ENCODE measurements at places on chromosomes 13 and 19. TPM values are rescaled to one million over a fixed set of nuclear protein-coding genes. Genes with fewer than 3 reads are reported as not detected.

DNA sequence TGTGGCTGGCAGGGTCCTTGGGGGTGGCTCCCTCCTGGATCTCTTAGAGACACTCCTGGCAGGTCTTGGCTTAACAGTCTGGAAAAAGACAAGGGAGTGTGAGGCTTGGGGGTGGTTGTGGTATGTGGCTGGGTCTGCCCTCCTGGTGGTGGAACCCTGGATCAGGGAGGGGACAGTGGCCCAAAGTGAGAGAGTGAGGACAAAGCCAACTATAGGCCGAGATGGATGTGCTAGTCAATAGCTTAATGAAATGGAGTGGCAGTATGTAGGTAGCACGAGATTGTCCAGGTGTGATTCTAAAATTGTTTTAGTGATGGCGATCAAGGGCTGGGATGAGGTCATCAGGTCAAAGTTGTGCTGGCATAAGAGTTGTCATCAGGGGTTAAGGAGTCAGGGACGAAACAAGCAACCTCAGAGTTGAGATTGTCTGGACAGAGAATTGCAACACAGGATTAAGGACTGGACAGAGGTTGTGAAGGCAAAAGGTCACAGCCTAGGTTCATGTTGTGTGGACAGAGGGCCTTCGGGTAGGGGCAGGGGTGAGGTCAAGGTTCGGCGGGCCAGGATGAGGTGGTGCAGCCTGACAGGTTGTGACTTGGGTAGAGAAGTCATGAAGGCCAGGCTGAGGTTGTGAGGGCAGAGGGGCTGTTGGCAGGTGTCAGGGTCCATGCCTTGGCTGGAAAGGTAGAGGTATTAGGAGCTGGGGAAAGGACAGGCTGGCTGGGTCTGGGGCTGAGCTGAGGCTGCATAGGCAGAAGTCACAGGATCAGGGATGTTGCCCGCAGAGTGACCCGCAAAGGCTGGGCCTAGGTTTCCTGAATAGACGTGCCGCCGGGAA is 4.5 kb upstream of the RASAL3 start:
- peaks cover 14% of the 10 kb centered on the region for H3K4me1 ChIP-seq
- no peak for DNase-seq
- no peaks in the 10 kb centered on the region for H3K36me3 ChIP-seq
- peaks cover 23% of the 10 kb centered on the region for H3K27me3 ChIP-seq
- peak overlapping the region; percentile 45 for H3K4me3 ChIP-seq

GRCh38 chr19:10817291-10818038 is 18.5 kb downstream of the TMED1 start:
- H3K4me3 ChIP-seq = peak overlapping the region; percentile 38
- peak overlapping the region; percentile 70 for H3K27ac ChIP-seq
- peaks cover 20% of the 10 kb centered on the region for H3K4me1 ChIP-seq
- no peaks in the 10 kb centered on the region for H3K27me3 ChIP-seq
- no peak for DNase-seq
- peaks cover 35% of the 10 kb centered on the region for H3K36me3 ChIP-seq

DNA sequence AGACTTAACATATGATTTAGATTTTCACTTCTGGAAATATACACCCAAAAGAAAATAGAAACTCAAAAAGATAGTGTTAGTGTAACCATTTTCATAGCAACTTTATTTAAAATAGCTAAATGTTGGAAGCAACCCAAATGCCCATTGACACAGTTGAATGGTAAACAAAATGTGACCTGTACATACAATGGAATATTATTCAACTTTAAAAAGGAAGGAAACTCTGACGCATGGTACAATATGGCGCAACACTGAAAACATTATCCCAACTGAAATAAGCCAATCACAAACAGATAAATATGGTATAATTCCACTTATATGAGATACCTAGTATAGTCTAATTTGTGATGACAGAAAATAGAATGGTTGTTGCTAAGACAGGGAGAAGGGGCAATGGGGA is 1456.1 kb upstream of the MIR17HG start:
- DNase-seq = no peak
- no peaks in the 10 kb centered on the region for H3K4me1 ChIP-seq
- H3K36me3 ChIP-seq = no peaks in the 10 kb centered on the region
- no peak overlapping the region for H3K4me3 ChIP-seq

FUT6 gene
- not detected for total RNA-seq

NLRP11 gene
- total RNA-seq = not detected

DNA sequence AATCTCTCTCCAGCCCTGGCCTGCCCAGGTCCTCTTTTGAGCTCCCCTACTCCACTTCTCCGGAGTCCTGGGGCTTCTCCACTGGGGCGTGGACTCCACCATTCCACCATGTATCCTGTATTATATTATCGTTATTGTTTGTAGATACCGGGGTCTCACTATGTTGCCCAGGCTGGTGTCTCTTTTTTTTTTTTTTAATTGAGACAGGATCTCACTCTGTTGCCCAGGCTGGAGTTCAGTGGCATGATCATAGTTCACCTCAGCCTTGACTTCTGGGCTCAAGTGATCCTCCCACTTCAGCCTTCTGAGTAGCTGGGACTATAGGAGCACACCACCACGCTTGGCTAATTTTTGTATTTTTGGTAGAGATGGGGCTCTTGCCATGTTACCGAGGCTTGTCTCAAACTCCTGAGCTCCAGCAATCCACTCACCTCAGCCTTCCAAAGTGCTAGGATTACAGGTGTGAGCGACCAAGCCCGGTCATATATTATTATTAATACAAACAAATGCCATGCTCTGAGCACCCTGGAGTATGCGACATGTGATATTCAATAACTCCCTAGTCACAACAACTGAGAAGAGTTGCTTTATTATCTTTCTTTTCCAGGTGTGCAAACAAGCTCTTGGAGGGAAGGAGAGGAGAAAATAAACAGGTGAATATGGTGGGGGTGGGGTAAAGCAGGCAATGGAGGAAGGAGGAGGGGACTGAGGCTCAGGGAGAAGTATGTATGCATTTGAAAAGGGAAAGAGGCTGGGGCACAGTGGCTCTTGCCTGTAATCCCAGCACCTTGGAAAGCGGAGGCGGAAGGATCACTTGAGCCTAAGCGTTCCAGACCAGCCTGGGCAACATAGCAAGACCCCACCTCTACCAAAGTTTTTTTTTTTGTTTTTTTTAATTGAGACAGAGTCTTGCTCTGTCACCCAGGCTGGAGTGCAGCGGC is 2.8 kb upstream of the CERS4 start:
- no peak for DNase-seq
- H3K4me1 ChIP-seq = peaks cover 29% of the 10 kb centered on the region
- no peaks in the 10 kb centered on the region for H3K27me3 ChIP-seq
- H3K27ac ChIP-seq = no peak overlapping the region
- no peaks in the 10 kb centered on the region for H3K36me3 ChIP-seq

GRCh38 chr19:17522988-17523872 is 11.8 kb downstream of the PGLS start:
- H3K4me3 ChIP-seq = no peak overlapping the region
- H3K4me1 ChIP-seq = peaks cover 13% of the 10 kb centered on the region
- no peak for DNase-seq
- peaks cover 3% of the 10 kb centered on the region for H3K36me3 ChIP-seq

DNA sequence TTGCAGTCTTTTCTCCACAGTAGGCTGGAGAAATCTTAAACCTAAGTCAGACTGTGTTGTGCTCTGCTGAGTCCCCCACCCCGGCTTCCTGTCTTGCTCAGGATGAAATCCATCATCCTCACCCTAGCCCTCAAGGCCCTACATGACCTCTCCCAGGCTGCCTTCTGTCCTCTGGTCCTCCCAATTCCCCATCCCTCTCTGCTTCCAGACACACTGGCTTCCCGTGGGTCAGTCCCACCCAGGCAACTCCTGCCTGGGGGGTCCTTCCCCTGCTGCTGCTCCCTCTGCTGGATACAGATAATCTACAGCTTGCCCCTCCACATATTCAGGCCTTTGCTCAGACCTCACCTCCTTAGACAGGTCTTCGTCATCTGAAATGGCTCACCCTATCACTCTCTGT is 18.4 kb upstream of the CBY2 start:
- no peaks in the 10 kb centered on the region for H3K27me3 ChIP-seq
- no peaks in the 10 kb centered on the region for H3K4me1 ChIP-seq
- no peaks in the 10 kb centered on the region for H3K36me3 ChIP-seq
- no peak overlapping the region for H3K27ac ChIP-seq

DNA sequence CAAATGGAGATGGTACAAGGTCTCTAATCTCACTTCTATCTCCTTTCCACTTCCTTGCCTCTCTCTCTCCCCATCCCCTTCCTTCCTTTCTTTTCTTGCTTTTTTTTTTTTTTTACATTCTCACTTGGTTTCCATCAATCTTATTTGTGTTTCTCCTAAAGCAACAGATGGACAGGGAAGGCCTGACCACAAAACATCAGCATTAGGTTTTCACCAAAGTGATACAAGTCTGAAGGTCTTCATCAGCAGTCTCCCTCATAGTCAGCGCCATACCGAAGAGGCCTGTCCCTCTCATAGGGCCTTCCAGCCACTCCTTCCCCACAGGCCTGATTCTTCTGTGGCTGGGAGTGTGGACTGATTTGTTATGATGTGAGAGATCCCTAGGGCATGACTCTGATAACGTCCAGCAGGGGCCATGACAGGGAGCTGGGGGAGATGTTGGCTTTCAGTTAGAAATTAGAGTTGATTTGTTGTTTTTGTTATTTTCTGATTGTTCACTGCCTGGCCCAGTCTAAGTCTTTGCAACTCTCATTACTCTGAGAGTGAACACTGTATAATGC is 158.7 kb downstream of the SLC7A1 start:
- H3K27ac ChIP-seq = peak overlapping the region; percentile 84
- DNase-seq = no peak
- H3K4me3 ChIP-seq = no peak overlapping the region
- no peaks in the 10 kb centered on the region for H3K27me3 ChIP-seq
- no peaks in the 10 kb centered on the region for H3K36me3 ChIP-seq
- H3K4me1 ChIP-seq = peaks cover 37% of the 10 kb centered on the region

DNA sequence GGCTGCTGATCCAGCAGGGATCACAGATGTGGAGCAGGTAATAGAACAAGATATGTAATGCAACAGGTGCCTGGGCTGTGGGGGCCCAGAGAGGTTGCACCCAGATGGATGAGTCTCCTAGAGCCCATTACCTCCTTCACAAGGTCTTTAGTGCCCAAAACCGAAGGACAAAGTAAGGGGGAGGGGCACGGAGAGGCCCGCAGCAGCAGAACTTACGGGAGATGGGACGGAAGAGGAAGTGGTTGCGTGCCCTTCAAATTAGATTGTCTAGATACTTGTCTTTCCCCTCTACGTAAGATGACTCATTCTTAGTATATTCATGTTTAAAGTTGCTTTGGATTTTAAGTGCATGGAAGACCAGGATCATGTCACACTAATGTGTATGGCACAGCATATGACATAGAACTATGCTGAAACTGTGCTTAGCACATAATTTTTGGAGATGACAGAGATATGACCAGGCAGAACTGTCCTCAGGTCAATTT is 5.7 kb upstream of the MRPS31 start:
- DNase-seq = no peak
- H3K27ac ChIP-seq = no peak overlapping the region
- peaks cover 11% of the 10 kb centered on the region for H3K4me1 ChIP-seq
- no peaks in the 10 kb centered on the region for H3K36me3 ChIP-seq
- no peak overlapping the region for H3K4me3 ChIP-seq

DNA sequence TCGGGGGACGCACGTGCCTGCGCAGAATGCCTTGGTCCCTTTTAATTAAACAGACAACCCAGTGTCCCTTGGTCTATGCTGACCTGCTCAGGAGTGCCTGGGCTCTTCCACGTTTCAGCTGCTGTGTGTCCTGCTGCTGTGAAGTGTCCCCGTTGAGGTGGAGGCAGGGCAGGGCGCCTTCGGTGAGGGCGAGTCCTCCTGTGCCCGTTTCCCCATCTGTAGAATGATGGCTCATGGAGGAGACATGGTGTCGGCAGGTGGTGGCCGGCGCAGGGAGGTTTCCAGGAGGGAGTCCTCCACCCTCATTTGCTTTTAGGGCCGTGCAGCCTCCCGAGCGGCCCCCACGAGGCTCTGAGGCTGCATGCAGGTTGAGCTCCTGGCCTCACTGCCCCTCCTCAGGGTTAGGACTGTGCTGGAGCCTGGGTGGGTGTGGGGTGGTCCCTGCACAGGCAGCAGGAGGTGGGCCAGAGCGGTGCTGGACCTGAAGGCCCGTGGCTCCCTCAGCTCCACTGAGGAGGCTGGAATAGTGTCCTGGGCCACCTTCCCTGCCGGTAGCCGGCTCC is 8.8 kb downstream of the STK11 start:
- no peaks in the 10 kb centered on the region for H3K27me3 ChIP-seq
- peaks cover 29% of the 10 kb centered on the region for H3K36me3 ChIP-seq
- DNase-seq = no peak
- peak overlapping the region; percentile 82 for H3K27ac ChIP-seq
